ENCODE measurements at places on chromosomes 2 and 18.

DNA sequence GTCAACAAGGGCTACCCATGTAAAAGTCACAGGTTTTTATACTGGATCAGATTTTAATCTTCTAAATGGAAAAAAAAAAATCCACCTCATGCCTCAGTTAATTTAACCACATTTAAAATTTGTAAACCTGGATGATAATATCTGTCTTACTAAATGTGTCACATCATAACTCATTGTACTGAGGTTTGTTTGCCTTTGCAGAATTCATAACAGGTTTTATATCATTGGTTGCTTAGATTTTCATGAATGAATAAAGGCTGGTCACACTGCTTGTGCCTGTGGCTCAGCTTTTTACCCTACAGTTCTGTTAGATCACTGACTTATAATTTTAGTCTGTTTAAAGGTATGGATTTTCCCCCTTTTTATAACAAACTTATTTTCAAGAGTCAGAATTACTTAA lies 48.9 kb downstream of the PSMD14 start:
- DNase-seq, result no peak

GRCh38 chr2:207896525-207897285 lies 127.0 kb upstream of the FZD5 start:
- DNase-seq, result no peak

GRCh38 chr2:189555232-189555631 lies 25.4 kb downstream of the SLC40A1 start:
- DNase-seq, result no peak

DNA sequence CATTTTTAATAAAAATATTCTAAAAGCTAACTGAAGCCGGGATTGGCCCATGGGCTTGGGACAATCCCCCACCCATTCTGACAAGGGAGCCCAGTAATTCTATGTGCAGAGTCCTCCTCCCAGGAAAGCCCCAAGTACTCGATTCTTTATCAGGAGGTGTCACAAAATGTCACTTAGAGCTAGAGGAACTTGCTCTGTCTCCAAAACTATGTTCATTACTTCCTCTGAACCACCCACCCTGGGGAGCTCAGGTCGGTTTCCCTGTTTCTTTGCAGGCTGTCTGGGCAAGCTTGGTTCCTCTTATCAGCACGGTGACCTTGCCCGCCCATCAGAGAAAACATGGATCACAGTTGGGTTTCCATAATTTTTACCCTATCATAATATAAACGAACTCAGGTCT lies 430.6 kb upstream of the ID2 start:
- no peak for DNase-seq

GRCh38 chr2:241901018-241901380 lies 31.5 kb downstream of the RTP5 start:
- no peak for DNase-seq

DNA sequence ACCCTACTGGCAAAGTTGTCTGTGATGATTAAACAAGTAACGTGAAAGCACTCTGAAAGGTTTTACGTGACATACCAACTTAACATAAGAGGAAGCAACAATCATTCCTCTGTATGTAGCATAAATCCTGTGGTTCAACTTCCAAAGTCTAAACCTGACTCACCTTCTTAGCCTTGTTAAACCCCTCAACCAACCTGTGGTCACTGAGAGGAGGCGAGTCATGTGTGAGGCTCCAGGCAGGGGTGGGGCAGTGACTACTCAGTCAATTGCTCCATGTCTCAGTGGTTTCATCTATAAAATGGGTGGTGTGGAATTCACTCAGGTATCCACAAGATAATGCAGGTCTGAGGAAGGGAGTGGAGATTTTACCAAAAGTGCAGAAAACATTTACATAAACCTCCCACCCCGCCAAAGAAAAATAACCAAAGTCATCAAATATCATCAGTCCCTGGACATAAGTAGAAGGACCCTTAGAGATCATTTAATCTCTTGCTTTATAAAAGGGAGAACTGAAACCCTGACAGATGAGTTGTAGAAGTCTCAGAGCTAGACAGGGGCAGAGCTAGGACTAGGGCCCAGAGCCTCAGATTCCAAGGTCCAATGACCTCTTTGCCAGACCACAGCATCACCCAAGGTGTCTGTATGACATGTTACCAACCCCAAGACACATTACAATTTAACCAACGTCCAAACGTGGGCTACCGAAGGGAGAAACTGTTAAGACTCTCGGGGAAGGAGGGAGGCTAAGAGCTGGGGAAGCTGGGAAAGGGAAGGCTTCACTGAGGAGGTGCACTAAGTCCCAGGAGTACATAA lies 3.7 kb upstream of the PCBP1 start:
- DNase-seq, result no peak

GRCh38 chr2:54161660-54162424 lies 46.4 kb downstream of the ACYP2 start:
- no peak for DNase-seq

- DNase-seq, result no peak
Measured at GRCh38 chr2:144671695-144672455, 152.0 kb upstream of the ZEB2 start.

DNA sequence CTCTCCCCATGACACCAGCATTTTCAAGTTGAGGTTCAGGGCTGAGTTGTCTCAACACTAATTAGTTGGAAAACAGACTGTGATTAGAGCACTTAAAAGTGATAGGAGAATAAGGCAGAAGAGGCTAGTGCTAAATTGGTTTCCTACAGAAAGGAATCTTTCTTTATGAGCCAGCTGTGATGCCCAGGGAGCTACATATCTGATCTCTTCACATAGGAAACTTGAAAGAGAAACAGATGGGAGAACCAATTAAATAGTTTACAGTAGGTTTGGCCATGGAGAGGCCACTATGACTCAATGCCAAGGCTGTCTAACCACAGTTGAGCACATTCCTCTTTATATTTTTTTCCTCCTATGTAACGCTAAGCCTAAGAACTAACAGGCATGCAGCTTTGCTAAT lies 418.3 kb upstream of the CYRIA start:
- no peak for DNase-seq

- no peak for DNase-seq
Measured at GRCh38 chr2:121524685-121525425, 5.8 kb upstream of the RNU4ATAC start.

DNA sequence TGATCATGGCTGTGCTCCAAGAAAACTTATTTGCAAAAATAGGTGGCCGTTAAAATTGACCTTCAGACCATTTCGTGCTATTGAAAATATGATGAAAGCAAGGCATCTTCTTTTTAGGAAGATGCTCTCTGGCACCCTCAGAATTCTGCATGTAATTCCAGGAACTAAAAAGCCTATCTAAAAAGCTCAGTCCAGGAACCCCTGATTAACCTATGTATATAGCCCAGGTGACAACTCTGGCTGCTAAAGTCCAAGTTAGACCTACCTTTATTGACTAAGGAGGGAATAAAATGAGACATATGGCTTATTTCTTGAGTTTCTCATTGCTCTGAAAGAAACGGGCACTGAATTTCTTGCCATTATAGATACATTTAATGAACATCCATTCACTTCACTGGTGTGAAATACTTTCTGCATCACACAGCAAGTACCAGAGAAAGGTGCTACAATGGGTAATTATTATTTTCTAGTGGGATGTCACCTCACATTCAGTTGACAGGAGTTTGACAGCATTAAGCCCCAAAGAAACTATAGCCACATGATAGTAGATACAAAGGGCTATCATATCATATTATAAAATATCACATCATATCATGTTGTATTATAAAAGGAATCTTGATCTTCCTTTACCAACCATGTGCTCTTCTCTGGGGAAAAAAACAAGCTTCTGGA lies 83.8 kb downstream of the EPHA4 start:
- DNase-seq, result no peak

GRCh38 chr2:241932899-241933178 lies 63.3 kb downstream of the RTP5 start:
- no peak for DNase-seq

DNA sequence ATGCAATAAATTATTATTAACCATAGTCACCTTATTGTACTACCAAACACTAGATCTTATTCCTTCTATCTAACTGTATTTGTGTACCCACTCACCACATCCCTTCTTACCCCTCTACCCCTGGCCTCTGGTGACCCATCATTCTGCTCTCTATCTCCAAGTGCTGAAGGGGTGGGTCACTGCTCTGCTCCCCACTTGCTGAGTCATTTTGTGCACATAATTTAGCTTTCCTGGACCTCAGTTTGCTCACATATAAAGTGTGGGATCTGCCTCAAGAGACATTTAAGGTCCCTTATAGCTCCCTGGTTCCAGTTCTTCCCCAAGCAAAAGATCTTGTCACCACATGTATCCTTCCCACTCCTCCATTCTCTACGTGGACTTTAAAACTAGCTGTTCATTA lies 169.4 kb downstream of the ZNF385B start:
- DNase-seq, result no peak

- peak; percentile 88 for DNase-seq
Measured at GRCh38 chr2:27703638-27704341, 40.1 kb downstream of the SLC4A1AP start.

DNA sequence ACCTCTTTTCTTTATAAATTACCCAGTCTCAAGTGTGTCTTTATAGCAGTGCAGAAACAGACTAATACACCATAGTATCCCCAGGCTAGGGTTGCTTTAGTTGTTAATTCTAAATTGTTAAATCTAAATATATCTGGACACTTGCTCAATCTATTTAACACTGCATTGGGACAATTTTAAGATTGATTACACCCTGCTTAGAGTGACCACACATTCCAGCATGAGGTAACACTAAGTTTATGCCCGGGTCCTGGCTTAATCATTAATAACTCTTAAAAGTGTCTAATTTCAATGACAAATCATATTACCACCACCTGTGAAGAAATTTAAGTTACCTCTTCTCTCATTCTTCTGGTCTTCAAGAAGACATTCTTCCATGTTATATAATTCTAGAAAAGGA lies 131.4 kb downstream of the ZNF385B start:
- no peak for DNase-seq

GRCh38 chr2:31579996-31580320 lies 780 bp downstream of the SRD5A2 start:
- no peak for DNase-seq

DNA sequence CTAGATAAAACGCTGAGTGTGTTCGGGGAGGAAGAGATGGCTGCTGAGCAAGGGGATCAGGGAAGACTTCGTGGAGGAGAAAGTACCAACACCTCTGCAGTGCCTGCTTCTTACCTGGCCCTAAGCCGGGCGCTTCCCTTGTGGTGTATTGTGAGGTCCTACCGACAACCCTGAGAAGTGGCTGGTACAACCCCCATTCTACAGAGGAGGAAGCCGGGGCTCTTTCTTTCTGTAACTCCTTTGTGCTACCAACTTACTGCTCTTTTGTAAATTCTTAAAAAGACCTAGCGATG lies 96.9 kb downstream of the ARMC9 start:
- DNase-seq, result no peak

- no peak for DNase-seq
Measured at GRCh38 chr2:177746358-177746757, 326.2 kb downstream of the PDE11A start.

DNA sequence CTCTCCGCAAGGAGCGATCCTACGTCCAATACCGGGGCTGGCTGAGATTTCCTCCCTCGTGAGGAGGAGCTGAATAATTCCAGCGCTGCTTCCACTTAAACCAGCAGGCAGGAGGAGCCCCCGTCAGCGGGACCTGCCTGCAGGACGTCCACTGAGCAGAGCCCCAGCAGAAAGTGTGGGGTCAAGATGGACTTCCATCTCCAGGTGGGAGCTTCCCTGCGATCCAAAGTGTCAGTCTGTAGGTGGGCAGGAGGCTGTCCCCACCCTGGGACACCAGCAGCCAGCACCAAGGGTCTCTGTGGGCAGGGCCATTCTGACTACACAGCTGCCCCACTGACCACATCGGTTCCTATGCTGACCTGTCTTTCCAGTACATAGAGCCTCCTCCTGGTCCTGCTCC lies 462 bp upstream of the OTOS start:
- no peak for DNase-seq

GRCh38 chr2:165239856-165240515 lies 772 bp downstream of the SCN2A start:
- DNase-seq, result no peak

DNA sequence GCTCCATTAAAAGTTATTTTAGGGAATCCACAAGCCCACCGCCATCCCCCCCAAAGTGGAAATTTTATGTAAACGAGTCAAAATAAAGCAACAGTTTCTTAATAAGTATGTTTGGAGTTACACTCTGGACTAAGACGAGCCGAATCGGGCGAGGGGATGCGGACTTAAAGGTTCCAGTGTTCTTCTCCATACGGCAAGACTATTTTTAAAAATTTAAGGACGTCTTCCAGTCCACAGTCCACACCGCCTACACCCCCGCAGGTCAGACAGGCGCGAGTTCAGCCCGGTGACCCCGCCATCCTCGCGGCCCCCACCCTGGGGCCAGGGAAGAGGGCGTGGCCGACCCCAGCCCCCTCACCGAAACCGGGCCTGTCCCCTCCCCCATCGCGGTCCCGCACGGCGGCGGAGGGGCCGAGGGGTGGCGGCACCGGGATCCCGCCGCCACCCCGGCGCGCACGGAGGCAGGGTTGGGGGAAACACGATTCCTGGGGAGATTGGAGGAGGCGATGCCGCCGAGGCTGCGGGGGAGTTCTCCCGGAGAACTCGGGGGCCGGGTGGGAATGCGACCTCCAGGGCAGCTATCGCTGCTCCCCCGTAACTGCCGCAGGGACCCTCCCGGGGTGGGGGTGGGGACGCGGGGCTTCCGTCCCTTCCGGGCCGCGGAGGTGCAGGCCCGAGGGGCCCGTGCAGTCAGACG lies 24.5 kb upstream of the SMAD7 start:
- no peak for DNase-seq

- DNase-seq, result no peak
Measured at GRCh38 chr2:126994340-126994777, 95.7 kb downstream of the TEX51 start.

DNA sequence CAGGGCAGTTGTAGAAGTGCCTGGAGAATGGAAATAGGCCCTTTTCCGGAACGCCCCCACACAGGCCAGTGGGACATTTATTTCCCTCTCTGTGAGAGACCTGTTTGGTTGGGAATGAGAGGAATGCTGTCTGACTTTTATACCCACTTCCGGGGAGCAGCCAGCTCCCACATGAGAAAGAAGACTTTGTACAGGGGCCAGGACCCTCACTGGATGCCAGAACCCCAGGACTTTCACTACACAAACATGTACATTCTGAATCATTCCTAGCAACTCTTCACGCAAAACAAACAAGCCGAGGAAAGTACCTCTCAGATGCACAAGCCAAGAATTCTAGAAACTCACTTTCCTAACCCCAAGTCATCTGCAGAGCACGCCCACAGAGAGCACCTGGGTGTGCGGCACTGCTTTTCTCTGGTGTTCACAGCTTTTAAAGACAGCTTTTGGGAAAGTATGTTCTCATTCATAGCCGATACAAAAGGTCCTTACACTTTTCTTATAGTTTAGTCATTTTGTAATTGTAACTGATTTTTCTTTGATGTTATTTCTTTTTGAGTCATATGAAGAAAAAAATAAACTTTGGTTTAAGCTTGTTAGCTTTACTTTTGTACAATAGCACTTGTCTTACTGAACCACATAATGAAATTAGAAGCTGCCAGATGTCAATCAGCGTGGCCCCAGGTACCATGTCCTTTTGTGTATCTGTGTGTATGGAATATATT lies 856.1 kb upstream of the ID2 start:
- no peak for DNase-seq

GRCh38 chr2:43777306-43777926 lies 3.6 kb downstream of the DYNC2LI1 start:
- DNase-seq, result no peak
